ENCODE measurements at places on chromosomes 1 and 21.
A peak's percentile ranks its signal among the peaks of the same experiment; 100 is the strongest.

GRCh38 chr1:37932759-37933158 is 14.1 kb downstream of the INPP5B start:
- DNase-seq, result no peak

- DNase-seq, result no peak
Measured at GRCh38 chr1:152449661-152450060, 35.6 kb upstream of the CRNN start.

GRCh38 chr1:58996341-58997059 is 212.7 kb upstream of the JUN start:
- no peak for DNase-seq

DNA sequence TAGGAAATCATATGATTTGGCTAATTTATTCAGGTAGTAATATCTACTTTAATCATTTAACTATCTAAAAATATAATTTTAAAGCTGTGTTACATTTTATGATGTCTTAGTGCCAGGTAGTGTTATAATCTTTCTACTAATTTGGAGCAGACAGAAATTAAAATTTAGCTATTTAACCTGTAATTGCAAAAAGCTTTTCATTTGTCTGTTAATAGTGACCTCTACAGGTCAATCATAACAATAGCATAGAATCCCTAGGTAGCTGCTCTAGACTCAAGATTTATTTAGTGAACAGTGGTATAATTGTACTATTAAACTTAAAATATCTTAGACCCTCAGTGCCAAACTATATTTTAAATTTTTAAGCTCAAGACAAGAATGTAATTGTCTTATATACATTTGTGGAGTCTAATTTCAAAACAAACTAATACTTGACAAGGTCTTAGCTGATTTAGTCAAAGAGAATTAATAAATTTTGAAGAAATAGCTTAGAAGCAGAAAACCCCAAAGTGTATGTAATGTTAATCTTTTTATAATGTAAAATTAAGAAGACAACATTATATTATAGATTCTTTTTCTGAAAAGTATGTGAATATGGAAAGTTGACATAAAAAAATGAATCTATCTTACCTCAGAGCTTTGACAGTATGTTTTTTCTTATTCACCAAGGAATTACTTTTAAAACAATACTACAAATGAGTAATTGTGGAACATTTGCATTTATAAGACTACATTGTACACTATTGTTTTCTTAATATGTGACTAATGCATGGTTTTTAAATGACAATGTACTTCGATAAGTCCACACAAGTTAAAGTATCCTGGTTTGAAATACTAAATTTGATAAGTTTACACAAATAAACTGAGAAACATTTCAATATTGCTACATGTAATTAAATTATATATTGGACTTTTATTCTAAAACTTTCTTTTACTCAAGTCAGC is 64.1 kb upstream of the RNPC3 start:
- no peak for DNase-seq

DNA sequence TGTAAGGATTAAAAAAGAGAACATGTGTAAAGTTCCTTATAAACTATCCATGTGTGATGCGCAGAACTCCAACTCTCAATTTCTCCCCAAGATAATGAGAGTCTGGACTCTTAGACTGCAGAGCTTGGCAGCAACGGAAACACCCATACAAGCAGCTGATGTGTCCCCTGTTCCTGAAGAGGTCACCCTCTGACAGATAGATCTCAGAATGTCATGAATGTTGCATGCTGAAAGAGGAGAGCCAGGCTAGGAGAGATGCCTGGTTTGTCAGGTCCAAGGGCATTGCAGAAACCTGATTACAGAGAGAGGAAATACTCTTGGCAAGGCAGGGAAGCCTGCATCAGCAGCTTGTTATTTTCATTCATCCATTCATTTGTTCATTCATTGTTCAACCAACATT is 24.2 kb downstream of the MTARC1 start:
- DNase-seq, result no peak

- DNase-seq, result no peak
Measured at GRCh38 chr1:164771619-164772361, 212.8 kb downstream of the PBX1 start.

- no peak for DNase-seq
Measured at GRCh38 chr1:49597436-49597835, 426.3 kb downstream of the AGBL4 start.

GRCh38 chr1:100866041-100866900 is 28.4 kb downstream of the EXTL2 start:
- DNase-seq, result no peak

GRCh38 chr1:33488624-33489023 is 16.2 kb downstream of the ZSCAN20 start:
- DNase-seq, result no peak

GRCh38 chr1:198761859-198762616 is 123.2 kb downstream of the PTPRC start:
- no peak for DNase-seq

DNA sequence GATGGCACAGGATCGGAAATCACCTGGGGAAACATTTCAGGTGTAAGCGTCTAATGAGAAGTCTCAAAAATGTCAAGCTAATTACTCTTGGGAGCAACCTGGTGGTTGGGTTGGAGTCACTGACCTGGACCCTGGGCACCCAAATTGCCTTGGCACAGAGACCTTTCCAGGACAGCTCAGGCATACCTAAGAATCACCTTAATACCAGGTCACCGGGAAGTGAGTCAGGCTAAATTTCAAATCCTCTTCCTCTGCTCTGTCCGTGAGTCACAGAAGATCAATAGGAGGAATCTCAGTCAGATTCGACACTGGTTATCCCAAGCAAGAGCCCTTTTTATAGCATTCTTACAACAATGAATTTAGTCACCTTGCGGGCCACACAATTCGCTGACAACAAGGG is 179.6 kb upstream of the CAMK1G start:
- DNase-seq, result no peak

- DNase-seq, result no peak
Measured at GRCh38 chr21:15058854-15059263, 5.9 kb downstream of the NRIP1 start.

DNA sequence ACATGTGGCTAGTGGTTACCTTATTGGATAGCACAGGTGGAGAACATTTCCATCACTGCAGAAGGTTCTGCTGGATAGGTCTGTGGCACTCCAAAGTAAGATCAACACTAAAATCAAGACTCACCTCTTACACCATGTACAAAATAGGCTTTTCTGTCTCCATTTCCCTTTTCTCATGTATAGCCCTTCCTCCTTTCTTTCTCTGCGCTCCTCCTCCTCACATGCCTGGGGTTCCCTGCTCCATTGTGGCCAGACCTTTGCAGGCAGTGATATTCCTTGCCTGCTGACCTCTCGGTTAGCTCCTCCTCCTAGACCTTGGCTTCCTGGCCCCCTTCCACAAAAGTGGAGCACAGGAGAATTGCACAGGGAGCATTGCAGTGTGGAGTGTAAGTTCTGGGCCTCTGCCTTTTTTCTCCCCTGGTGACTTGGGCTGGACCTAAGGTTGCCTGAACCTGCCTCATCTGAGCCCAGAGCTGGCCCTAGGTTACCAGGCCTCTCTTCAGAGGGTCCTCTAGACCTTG is 33.2 kb upstream of the RBM15 start:
- no peak for DNase-seq

- DNase-seq, result peak; percentile 82
Measured at GRCh38 chr1:9728451-9729295, 77.1 kb downstream of the PIK3CD start.

DNA sequence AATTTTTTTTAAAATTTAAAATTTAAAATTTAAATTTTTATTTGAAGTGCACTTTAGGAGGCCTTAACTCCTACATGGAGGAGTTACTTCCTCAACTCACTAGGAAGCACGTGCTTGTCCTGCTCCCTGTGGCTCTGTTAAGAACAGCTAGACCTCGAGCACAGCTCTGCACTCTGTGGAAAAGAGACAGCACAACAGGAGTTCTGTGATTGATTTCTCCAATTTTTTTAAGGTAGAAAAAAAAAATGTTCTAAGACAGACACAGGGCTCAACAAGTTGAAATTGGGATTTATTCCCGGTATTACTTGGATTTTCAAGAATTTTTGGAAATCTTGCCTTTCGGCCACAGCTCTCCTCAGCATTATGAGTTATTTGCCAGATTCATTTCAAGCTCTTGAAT is 356.6 kb upstream of the LYPLAL1 start:
- no peak for DNase-seq

DNA sequence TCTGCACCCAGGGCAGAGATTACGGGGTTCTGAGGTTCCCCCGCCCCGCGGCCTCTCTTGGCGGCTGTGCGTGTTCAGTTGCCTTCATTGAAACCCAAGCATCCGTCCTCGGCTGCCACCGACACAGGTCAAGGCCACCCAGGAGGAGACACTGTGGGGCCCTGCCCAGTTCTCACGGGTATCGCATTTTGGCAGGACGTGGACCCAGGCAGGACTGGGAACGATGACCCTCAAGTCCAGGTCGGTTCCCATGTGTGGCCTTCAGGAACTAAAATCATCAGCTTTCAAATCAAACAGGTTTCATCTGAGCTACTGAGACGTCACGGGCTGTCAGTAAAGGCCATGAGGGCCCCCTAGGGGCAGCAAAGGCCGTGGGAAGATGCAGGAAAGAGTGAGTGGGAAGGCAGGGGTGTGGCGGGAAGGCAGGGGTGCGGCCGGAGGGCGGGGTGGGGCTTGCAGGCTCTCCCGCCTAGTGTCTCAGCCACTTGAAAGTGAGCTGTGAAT is 7.0 kb upstream of the C1orf174 start:
- DNase-seq, result peak; percentile 52

DNA sequence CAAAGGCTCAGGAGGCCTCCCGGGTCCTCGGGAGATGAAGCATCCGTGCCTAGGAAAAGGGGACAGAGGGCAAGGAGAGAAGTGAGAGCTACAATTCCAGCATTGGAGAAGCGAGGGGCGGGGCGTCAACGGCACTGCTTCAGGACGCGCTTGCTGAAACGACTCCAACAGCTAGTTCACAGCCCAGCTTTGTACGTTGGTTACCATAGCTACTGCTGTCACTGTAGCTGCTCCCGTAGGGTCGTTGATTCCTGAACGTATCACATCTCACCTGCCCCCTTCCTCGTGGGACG is 63.1 kb downstream of the TOR1AIP2 start:
- no peak for DNase-seq

DNA sequence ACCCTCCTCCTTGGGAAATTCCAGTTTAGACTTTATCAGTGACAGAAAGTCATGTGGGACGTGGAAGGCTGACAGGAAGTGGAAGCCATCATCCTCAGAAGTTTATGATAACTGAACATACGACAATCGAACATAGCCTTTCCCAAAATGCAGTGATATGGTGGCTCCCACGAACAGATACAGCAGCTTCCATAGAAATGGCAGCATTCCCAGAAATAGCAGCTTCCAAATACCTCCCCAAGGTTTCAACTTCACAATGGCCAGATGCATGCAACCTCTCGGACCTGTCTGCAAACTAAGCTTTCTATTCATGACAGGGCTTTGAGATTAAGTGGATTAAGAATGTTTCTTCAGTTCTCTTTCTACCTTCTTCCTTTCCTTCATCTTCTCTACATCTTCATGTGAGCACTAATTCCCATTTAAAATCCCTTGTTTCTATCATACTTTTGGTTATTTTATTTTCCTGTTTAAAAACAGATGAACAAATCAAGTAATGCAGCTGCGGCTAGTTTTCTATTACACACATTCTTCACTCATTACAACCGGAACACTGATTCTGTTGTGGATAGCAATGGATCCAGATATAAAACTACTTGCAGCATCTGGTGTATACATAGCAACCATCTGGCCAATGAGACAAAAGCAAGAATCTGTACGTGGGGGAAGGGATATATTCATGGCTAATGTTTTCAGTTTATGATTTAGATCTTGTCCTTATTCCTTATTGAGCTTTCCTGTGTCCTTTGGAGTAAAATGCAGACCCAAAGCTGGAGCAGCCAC is 304.8 kb downstream of the BRINP3 start:
- DNase-seq, result no peak

- no peak for DNase-seq
Measured at GRCh38 chr1:36352910-36353878, 29.7 kb upstream of the EVA1B start.

DNA sequence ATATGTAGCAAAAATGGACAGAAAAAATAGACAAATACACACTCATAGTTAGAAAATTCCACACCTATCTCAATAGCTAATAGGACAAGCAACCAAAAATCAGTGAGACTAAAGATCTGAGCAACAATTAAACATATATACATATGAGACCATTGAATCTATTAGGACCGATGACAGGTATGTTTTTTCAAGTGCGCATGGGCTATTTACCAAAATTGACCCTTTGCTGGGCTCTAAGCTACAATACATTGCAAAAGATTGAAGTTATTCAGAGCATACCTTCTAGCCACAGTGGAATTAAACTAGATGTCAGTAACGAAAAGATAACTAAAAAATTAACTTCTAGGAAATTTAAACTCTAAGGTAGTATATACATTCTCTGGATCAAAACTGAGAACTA is 13.7 kb downstream of the CD55 start:
- DNase-seq, result no peak

DNA sequence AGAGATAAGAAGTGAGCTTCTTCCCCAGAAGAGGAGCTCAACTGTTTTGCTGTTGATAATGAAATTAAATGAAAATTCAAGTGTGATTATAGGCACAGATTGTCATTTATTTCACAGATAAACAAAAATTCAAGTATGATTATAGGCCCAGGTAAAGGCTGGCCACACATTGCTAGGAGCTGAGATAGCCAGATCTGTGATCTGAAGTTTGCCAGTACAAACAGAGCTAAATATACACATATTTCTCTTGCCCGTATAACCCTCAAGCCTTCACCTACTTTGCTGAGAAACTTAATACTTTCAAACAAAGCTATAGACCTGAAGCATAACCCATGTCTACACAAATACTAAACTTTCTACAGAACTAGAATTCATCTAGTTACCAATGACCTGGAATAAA is 31.3 kb upstream of the NRIP1 start:
- DNase-seq, result no peak

GRCh38 chr1:87379306-87379705 is 50.6 kb downstream of the LMO4 start:
- no peak for DNase-seq

DNA sequence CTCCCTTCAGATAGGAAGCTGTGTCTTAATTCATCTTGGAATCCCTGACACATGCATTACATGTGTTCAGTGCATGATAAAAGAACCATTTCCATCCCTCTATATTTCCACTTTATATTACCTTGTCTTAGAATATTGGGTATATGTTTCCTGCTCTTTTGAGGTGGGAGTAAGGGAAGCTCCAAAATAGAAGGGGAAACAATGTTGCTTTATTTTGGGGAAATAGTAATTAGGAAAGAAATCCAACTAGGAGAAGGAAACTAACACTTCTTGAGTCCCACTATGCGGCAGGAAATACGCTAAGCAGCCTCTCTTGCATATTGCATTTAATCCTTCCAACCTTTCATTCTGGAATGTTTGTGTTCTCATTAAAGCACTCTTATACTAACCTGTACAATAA is 89.4 kb upstream of the VAV3 start:
- no peak for DNase-seq

DNA sequence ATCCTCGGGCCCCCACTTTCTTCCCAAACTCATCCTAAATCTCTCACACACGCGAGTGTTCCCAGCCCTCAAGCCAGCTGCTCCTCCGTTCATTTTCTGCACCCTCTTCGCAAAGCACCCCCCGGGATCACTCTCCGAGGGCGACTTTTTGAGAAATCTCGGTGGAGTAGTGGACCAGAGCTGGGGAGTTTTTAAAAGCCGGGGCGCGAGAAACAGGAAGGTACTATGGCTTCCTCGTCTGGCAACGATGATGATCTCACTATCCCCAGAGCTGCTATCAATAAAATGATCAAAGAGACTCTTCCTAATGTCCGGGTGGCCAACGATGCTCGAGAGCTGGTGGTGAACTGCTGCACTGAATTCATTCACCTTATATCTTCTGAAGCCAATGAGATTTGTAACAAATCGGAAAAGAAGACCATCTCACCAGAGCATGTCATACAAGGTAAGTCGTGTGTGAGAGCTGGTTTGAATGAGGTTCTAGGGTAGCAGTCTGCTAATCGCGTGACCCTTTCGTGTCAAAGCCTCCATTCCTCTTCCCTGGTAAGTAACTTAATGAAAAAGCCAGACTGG is 800 bp downstream of the DR1 start:
- peak; percentile 21 for DNase-seq

Measured in stimulated activated CD4-positive, alpha-beta T cell treated with anti-CD3 and anti-CD28 coated beads, Interleukin-1b, Interleukin-23, amount 100 ng/mL, for 48 hours (primary cell).